Common myeloid progenitor, CD34-positive (primary cell): ENCODE measurements at places on chromosomes 12 and 14.

DNA sequence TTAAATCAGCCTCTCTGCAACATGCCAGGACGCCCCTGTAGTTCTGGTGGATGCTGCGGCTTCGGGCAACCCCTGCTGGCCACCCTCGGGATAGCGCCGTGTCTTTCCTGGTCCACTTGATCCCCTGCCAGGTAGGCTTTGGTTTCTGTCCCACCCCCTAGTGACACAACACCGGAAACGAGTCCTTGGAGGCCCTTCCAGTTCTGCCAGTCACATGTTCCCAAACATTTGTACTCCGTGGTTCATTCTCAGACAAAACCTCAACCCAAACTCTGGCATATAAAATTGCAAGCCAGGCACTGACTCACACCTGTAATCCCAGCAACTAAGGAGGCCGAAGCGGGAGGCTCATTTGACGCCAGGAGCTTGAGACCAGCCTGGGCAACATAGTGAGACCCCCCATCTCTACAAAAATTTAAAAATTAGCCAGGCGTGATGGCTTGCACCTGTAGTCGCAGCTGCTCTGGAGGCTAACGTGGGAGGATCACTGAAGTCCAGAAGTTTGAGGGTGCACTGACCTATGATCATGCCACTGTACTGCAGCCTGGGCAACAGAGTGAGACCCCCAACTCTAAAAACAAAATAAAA lies 37.0 kb downstream of the RASAL1 start:
- peak; percentile 79 for DNase-seq

- DNase-seq: no peak
These were observed 16.4 kb upstream of the SRSF5 start for GRCh38 chr14:69750495-69750894.

DNA sequence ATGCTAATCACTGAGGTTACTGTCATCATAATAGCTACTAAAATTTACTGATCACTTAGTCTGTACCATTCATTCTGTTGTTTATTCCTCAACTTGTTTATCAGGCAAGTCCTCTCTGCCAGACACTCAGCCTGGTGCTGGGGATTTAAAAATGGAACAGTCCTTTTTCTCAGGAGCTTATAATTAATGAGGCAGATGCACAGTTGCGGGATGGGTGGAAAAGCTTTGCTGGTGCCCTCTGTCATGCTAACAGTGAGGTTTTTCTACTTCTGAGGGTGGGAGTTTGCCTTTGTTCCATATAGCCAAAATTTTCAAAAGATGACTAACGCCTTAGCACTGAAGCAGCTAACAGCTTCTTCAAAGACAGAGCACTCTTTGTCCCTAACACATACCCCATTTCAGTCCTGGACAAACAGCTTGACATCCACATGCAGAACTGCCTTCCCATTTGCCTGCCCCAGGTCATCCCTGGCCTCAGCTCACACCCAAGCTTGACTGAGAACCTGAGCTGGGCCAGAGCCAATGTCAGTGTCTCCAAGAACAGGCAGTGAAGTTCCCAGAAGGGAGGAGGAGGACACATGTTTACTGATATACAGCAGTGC lies 30.8 kb upstream of the HSPB8 start:
- DNase-seq: no peak

DNA sequence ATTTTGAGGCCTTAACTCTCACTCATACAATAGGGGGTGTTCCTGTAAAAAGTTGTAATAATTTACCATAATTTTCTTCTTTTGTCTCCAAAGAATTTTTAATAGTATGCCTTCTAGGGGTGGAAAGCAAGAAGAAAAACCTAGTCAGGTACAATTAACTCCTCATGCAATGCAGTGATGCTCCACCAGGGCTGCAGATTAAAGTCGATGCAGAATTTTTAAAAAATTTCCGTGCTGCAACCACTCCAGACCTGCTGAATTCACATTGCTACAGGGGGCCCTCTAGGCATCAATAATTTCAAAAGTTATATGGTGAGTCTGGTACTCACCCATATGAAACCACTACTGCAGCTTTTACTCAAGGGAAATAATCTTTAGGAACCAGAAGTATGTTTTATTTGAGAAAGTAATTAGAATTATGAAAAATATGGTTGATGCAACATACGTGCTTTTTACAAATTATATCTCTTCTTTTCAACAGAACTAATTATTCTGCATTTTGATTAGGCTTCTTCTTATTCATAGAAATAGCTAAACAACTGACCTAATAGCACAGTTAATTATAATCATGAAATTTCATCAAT lies 353.2 kb downstream of the BCAT1 start:
- peak; percentile 50 for DNase-seq

DNA sequence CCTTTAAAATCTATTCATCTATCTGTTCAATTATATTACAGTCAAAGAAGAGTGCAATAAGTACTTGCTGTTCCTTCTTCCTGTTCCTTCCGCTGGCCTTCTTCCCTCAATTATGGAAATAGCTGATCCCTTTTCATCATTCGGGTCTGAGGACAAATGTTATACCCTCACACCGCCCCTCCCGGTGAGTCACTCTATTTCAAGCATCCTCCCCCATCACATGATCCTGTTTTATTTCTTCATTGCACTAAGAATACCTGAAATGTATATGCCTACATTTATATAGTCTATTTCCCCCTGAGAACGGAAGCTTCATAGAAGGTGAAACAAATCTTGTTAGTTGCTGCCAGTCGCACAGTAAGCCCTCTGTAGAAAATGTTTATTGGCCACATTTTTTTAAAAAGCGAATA lies 2.5 kb downstream of the SLC38A1 start:
- DNase-seq: peak; percentile 67

GRCh38 chr12:120136093-120136770 lies 19.7 kb upstream of the RAB35 start:
- no peak for DNase-seq

DNA sequence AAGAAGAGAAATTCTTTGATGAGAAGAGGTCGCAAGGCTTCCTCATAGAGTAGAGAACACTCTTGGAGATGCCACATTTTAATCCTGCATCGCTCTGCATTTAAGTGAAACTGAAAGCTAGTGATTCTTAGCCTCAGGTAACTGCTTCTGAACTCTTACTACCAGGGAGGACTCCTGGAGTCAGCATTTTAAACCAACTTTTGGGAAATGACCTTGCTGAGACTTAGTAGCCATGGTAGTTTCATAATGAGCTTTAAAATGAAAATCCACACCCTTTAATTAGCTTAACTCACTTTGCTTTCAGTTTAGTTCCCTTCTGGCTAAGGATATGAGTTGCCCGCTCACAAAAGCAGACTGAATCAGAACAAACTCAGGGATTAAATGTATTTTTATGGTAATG lies 80.3 kb downstream of the SYNE2 start:
- no peak for DNase-seq

DNA sequence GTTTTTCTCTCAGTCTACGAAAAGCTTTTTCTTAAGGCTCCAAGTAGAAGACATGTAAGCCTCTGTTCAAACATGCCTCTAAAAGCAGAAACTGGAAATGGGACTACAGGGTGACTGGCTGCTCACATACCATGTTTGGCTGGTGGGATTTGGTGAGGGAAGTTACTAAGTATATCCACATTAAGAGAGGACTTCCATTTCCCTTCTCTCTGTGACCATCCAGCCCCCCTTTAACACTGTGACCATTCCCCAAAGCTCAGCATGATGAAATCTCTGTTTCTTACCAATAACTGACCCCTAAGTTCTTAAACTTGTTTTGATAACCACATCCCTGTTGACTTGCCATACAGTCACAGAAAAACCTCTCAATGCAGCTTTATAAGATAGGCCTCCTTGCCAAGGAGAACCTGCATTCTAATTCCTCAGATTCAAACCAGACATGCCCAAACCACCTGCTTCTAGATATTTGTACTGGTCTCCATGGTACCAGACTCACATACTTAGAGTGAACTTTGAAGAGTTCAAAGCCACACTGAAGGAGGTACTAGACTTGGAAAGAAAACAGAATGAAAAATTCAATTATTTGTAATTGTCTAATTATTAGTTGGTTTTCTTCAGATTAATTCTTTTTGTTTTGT lies 102.2 kb downstream of the VEZT start:
- no peak for DNase-seq

GRCh38 chr14:79967001-79967400 lies 244.3 kb downstream of the DIO2 start:
- DNase-seq: no peak

GRCh38 chr12:19994968-19995367 lies 373.4 kb upstream of the PDE3A start:
- DNase-seq: no peak
